Activated CD8-positive, alpha-beta T cell treated with anti-CD3 and anti-CD28 coated beads for 36 hours (primary cell): ENCODE measurements at places on chromosomes 12 and 14.
A peak's percentile ranks its signal among the peaks of the same experiment; 100 is the strongest.

- no peak for DNase-seq
Measured at GRCh38 chr12:106134294-106134949, 4.3 kb downstream of the NUAK1 start.

GRCh38 chr12:50102646-50103309 is 1.0 kb upstream of the GPD1 start:
- DNase-seq, result no peak

- no peak for DNase-seq
Measured at GRCh38 chr14:43438056-43438455, 1069.0 kb downstream of the FSCB start.

GRCh38 chr12:30599608-30600007 is 96.1 kb downstream of the IPO8 start:
- DNase-seq, result no peak

GRCh38 chr12:30882706-30883105 is 43.8 kb upstream of the TSPAN11 start:
- no peak for DNase-seq

GRCh38 chr12:111194703-111195051 is 174.2 kb downstream of the PHETA1 start:
- DNase-seq, result no peak

GRCh38 chr12:4438834-4439596 is 6.6 kb downstream of the FGF6 start:
- DNase-seq, result no peak

DNA sequence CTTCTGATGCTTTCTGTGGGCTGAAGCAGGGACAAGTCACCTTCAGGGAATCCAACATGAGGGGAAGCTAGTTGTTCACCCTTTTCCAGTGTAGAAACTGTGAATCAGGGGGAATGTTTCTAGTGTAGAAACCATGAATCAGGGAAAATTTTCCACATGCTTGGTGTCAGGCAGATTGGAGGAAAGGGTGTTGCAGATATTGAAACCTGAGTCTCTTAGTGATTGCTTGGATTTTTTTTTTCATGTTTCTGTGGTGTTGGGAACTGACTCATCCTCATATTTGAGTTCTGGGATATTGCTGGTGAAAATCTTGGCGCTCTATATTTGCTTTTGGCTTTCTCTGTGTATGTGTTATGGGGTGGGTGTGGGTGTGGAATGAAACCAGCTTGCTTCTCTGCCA is 144.5 kb upstream of the FBXO33 start:
- no peak for DNase-seq

- no peak for DNase-seq
Measured at GRCh38 chr14:77203611-77204458, 22.2 kb downstream of the TMEM63C start.

DNA sequence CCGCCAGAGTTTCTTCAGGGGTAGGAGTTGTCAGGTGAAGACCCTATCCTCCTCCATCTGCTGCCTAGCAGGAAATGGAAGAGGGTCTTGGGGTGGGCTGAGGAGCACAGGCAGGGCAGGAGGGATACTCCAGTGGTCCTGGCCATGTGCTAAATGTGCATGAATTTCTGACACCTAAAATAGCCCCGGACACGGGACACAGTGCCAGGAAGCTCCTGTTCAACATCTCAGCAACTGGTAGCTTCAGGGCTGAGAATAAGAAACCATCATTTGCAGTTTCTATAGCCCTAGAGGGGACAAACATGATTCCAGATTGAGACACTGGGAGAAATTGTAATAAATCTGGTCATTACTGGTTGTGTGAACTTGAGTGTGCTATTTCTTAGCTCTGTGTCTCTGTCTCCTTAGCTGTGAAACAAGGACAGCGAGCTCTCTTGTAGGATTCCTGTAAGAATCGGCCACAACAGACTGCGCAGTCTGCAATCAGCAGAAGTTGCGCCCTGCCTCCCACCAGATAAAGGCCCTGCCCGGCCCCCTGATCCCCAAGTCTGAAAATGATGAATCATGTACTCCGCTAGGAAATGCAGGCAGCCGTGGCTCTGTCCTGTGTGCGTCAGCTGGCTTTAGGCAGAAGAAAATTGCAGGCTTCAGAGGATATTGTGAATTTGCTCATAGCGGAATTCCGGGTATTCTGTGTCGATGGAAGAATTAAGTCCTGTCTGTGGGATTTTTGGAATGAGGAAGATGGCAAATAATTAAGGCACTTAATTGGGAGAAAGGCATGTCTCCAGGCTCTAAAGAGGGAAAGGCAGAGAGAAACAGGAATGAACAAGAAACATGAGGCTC is 35.2 kb upstream of the MEG3 start:
- DNase-seq, result no peak

DNA sequence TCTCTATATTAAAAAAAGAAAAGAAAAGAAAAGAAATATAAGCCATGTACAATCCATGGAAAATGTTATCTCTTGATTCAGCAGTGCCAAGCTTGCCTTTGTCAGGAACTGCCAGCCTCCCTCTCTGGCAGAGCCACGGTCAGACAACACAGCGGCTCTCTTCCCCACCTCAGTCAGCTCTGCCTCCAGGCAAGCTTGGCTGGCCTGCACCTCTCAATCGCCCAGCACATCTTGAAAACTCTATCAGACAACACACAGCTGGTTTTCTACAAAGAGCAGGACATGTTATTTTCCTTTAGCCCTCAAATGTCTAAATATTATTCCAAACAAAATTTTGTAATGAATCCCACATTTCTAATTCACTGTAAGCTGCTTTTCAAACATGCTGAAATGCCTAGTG is 20.0 kb upstream of the GCH1 start:
- DNase-seq, result no peak

- peak; percentile 51 for DNase-seq
Measured at GRCh38 chr12:3225154-3225795, 148.1 kb downstream of the TSPAN9 start.

- no peak for DNase-seq
Measured at GRCh38 chr14:54719406-54719805, 152.5 kb downstream of the SAMD4A start.

DNA sequence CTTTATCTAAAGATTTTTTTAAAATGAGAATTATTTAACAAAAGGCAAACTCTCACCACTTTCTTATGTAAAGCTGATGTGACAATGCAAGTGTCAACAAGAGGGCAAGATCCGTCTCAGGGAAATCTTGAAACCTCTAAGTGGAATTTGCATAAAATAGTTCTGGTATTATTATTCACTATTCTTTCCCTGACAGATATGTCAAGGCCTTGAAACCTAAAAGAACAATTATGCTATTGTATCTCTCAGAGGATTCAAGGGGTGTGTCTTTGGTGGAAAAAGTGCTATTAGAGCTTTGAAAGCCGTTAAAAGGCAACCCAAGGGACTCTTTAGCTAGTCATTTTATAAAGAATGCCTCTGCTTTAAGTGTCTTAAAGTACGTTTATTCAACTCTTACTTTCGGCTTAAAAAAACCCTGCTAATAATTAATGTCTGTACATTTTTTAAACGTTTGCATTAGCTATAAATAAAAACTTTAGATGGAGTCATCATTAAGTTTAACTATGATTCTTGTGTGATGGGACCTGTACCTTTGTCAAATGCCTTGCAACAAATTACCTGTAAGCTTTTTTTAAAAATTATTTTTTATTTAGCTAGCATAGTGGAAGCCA is 585.5 kb downstream of the VRK1 start:
- DNase-seq, result no peak

DNA sequence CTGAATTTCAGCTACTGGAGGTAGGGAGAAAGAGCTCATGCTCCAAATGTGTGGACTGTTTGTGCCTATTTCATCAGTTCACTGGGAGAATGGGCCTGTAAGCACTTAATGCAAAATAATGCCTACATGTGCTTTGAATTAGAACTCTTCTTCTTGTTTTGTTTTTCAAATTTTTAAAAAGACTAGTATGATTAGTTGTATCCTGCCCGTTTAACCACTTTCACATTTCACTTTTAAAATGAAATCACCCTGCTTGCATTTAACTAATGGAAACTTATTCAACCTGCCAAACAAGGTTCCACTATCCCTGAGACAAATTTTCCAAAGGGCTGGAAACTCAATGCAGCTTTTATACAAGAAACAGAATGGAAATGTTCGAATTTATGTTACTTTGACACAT is 79.7 kb downstream of the SAMD4A start:
- DNase-seq, result no peak

DNA sequence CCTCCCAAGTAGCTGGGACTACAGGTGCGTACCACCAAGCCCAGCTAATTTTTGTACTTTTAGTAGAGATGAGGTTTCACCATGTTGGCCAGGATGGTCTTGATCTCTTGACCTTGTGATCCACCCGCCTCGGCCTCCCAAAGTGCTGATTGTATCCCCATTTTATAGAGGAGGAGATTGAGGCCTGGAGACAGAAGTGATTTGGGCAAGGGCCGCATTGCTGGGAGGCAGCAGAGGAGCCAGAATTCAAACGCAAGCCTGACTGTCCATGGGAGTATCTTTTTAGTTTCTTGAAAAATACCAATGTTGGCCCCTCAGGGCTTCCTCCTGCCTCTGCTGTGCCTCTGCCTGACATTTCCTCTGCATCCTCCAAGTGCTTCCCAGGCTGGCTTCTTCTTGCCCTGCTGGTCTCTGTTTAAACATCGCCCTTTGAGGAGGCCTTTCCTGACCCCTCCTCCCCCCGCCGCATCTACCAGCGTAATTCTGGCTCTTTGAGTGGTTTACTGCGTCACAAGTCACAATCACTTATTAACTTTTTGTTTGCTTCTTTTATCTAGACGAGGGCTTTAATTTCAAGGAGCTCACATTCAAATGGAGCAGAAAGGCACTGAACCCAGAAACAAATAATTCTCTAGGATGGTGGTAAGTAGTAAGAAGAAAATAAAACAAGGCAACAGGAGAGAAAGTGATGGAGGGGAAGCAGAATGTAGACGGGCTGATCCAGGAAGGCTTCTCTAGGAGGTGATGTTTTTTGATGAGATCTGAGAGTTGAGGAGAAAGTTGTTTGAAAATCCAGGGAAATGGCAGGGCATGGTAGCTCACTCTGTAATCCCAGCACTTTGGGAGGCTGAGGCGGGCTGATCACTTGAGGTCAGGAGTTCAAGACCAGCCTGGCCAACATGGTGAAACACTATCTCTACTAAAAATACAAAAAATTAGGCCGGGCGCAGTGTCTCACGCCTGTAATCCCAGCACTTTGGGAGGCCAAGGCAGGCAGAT is 91.0 kb upstream of the MED13L start:
- no peak for DNase-seq

DNA sequence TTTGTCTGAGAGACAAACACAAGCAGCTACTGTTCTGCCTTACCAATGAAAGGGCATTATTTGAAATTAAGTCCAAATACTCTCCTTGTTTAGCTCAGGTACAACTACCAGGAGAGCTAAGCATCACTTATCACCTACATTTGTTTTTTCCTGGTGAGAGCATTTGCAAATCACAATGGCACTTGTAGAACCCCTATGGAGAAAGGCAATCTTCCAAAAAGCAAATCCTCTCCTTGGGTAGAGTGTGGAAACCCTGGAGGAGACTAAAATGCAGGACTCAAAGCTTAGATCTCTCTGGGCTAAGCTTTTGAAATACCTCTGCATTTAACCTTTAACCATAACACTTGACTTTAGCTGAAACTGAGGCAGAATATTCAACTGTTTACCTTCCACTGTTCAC is 20.8 kb downstream of the GTSF1 start:
- no peak for DNase-seq

GRCh38 chr14:34051966-34052657 is 101.2 kb upstream of the EGLN3 start:
- DNase-seq, result peak; percentile 24

DNA sequence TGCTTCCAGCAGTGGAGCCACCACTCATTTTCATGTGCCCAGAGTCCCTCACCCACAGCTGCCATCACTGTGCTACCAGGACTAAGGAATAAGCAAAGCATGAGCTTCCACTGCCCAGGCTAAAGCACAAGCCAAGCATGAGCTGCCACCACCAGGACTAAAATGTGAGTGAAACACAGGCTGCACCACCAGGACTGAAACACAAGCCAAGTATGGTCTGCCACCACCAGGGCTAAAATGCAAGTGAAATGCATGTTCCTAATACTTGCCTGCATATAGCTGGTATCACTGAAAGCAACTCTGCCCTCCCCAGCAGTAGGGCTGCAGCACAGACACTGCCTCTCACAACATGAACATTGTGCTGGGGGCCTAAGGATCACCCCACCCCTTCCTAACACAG is 30.0 kb downstream of the CEP83 start:
- peak; percentile 22 for DNase-seq

- no peak for DNase-seq
Measured at GRCh38 chr14:57029620-57030253, 219.5 kb upstream of the OTX2 start.

DNA sequence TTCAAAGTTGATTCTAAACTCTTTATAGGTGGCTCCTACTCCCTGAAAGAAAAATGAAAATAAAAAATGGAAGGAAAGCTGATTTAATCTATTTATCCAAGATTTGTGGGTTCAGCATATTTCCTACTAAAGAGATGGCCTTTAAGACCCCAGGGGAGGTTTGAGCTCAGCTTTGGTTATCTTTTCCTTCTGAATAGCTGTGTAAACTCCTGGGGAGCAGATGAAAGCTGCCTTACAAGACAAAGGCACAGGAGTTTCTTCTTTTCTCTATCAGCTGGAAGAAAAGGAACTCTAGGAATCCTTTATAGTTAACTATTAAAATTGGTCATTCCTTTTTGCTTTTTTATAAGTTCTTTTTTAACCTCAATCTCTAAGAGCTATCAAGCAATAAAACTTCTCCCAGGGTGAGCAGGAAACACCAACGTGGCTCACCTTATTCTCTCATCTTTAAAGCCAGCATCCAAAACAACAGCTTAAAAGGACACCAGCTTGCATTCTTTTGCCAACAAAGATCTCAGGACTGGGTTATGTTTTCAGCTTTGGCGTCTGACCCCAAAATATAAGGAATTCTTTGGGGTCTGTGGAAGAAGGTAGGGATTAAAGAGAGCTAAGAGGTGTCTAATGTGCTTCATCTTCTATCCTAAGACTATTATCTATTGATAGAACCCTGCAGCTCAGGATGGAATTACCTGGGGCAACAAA is 371.7 kb upstream of the KITLG start:
- DNase-seq, result no peak

DNA sequence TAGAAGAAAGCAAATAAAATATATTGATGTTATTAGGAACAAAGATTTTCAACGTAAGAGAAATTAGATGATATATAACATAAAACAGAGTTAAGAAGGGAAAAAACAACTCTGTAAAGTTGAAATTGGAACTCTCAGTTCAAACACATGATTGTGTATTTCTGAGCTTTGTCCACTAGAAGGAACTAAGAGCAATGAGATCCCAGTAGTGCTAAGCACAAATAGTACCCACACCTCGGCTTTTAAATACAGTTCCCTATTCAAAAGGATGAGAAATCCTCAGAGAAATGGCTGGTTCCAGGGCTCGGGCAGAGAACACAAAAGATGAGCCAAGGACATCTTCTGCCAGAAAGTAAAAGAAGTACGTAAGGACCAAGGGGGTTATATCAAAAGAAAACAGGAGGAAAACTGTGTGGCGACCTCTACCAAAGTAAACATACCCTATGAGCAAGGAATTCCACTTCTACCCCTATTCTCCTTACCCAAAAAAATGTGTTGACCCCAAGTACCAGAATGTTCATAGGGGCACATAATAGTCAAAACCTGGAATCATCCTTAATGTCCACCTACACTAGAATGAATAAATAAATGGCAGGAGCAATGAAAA is 96.6 kb downstream of the SPTSSA start:
- DNase-seq, result no peak
